Stomach (tissue), 19 donors: ENCODE measurements at places on chromosomes 16 and 17. TPM values are rescaled to one million over a fixed set of nuclear protein-coding genes. Genes with fewer than 3 reads are reported as not detected.

DNA sequence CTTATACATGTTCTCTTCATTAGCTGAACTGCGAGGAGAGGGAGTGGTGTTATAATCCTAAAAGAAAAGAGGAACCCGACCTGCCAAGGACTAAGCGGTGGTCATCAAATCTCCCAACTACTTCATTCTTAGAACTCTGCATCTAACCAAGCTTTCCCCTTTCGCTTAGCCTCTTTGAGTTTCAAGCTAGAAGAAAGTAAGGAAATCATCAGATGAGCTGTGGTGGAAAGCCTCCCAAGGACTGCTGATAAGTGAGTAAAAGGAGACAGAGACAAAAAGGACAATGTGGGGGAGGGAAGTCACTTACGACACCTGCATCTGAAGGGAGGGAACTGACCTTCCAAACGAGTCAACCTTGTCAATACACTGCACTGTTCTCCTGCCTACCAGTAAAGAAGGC, 121.3 kb downstream of the TRIM37 start:
- no peak for DNase-seq

Gene UTS2R
- total RNA-seq: not detected

Gene TMEM94
- 31.9 TPM for total RNA-seq

GRCh38 chr17:50149417-50150353, 792 bp downstream of the PPP1R9B start:
- DNase-seq: peak; percentile 77

Gene CNGB1
- total RNA-seq: not detected

DNA sequence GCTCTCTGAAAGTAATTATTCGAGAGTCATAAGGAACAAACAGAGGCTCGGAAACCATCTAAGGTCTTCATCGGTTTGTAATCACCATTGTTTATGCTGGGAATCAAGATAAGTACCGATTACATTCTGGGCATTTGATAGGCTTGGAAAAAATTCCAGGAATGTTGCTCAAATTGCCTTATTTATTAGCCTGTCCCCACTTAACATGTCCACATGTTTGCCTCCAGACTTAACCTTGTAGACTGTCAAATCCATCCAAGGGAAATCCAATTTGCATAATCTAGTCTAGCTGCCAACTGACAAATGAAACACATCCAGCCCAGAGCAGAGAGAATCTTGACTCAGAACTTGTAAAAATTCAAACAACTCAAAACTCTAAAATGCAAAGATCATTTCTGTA, 51.3 kb upstream of the TMC5 start:
- DNase-seq: no peak

- DNase-seq: no peak
These were observed 13.8 kb downstream of the SLC16A3 start for GRCh38 chr17:82242698-82242976.

DNA sequence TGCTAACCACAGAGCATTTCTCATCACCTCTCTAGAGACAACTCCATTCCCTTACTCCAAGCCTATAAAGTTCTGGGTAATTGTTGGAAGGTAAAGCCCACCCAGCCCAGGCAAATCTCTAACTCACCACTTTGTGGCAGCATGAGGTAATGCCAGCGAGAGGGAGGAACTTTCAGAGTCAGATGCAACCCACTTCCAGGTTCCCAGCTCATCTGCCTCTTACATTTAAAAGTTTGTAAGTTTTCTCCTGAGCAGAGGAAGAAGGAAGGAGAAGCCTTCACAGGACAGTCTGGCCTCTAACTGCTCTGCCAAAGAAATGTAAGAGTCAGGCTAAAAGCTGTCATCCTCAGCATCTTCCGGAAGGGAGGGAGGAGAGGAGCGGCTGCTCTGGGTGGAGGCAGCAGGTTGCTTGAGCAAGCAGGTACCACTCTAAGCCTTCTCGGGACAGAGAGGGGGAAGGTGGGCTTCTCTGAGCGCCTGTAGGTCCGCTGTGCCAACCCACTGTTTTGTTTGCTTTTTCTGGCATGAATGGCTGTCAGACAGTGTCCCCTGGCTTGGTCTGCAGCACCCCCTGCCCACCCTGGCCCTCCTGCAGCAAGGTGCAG, 1.0 kb downstream of the ZNF319 start:
- peak; percentile 49 for DNase-seq

Gene MARCHF10
- total RNA-seq: not detected

GRCh38 chr17:74744349-74744713, 4.1 kb upstream of the NHERF1 start:
- DNase-seq: no peak

DNA sequence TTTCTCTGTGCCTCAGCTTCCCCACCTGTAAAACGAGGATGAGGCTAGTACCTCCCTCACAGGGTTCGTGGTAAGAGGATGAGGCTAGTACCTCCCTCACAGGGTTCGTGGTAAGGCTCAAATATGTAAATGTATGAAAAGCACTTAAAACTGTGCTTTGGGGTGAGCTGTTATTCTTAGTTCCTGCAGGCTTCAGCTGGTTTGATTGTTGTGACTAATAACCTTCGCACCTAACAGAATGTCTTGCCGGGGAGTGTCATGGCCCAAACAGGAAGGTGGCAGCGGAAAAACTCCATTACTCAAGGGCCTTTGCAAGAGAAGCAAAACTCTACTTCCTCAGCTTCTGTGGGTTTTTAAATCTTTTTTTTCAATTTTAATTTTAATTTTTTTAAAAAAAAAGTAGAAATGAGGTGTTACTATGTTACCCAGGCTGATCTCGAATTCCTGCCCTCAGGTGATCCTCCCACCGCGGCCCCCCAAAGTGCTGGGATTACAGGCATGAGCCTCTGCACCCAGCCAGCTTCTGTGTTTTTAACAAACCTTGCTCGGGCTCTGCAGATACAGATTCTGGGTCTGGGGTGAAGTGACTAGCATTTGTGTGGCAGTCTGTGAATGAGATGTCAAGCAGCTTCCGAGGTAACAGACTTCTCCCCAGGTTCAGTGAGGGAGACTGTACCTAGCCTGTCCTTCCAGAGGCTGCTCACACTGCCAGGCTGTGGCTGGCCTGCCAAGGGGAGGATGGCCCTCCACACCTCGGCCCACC, 103.0 kb downstream of the RAB11FIP4 start:
- DNase-seq: peak; percentile 77

GRCh38 chr17:75457047-75457654, 716 bp downstream of the TMEM94 start:
- peak; percentile 27 for DNase-seq

DNA sequence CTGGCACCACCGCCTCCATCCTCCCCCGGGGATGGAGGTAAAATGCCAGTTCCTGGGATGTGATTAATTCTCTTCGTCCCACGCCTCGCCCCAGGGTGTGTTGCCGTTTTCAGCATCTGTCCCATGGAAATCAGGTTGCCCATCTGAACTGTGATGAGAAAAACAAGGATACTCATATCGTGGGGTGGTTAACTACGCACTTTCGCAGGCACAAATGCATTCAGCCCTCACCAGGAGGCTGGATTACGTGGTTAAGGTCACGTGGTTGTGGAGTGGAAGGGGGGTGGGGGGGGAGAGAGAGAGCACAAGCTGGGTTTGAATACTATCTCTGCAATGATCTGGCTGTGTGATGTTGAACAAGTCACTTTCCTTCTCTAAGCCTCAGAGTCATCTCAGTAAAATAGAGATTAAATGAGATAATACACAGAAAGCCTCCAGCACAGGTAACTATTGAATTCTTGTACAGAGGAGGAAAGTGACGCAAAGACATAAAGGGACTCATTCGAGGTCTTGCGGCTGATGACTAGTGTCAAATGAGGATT, 74.7 kb downstream of the BMERB1 start:
- DNase-seq: no peak

Gene SLC7A5
- 24.1 TPM for total RNA-seq

- no peak for DNase-seq
These were observed 6.0 kb upstream of the DPEP1 start for GRCh38 chr16:89607453-89607852.

GRCh38 chr17:27622986-27623385, 8.0 kb upstream of the LGALS9 start:
- DNase-seq: no peak

DNA sequence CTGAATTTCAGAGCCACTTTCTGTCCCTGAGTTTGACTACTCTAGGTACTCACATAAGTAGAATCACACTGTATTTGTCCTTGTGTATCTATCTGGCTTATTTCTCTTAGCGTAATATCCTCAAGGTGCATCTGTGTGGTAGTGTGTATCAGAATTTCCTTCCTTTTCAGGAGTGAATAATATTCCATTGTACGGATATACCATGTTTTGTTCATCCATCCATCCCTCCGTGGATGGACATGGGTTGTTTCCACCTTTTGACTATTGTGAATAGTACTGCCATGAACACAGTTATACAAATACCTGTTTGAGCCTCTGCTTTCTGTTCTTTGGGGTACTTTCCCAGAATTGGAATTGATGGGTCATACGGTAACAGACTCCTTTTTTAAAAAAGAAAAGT, 111.7 kb downstream of the PITPNC1 start:
- DNase-seq: no peak

GRCh38 chr17:74196541-74197317, 6.7 kb upstream of the RPL38 start:
- DNase-seq: no peak

DNA sequence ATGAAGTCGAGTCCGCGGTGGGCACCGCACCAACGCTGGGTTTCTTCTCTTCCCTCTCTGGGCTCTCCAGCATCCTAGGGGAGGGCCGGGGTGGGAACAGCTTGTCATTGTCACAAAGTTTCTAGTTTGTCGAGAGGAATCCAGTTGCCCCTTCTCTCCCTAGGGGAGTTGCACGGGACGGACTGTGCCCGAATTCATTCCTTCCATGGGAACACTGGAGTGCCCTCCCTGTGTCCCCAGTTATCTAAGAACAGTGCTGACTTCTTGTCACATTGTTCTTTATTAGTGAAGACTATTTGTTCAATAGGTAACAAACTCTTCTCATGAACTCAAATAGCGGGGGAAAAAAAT, 1.2 kb downstream of the KLHL36 start:
- DNase-seq: no peak

GRCh38 chr17:3815122-3815521, 14.1 kb upstream of the ITGAE start:
- no peak for DNase-seq

Gene FLII
- total RNA-seq: 677 TPM

GRCh38 chr16:53822936-53823529, 119.1 kb downstream of the FTO start:
- DNase-seq: no peak

- DNase-seq: no peak
These were observed 1.3 kb downstream of the IL34 start for GRCh38 chr16:70647441-70648359.

Gene MAF
- 16.5 TPM for total RNA-seq

Gene CCDC102A
- total RNA-seq: not detected

DNA sequence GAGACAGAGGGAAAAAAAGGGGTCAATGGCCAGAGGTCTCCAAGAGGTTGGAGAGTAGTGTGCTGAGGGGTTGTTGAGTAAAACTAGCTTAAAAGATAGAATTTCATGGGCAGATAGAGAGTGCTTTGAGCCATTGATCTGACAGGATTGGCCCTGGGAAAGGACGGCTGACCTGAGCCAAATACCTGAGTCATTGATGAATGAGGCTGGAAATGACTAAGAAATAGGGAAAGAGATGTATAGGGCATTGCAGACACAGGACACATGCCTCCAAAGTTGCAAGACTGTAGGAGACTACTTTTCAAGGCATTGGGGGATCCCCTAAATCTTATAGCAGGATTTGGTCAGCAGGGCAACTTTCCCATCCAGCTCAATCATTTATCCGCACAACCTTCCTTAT, 168.7 kb downstream of the ABCC12 start:
- no peak for DNase-seq

- DNase-seq: no peak
These were observed 78.0 kb upstream of the DOC2B start for GRCh38 chr17:259341-259976.

Gene CPNE7
- total RNA-seq: 6.2 TPM

Gene ACAP1
- total RNA-seq: 8.3 TPM

GRCh38 chr17:82241183-82241925, 12.5 kb downstream of the SLC16A3 start:
- peak; percentile 70 for DNase-seq

DNA sequence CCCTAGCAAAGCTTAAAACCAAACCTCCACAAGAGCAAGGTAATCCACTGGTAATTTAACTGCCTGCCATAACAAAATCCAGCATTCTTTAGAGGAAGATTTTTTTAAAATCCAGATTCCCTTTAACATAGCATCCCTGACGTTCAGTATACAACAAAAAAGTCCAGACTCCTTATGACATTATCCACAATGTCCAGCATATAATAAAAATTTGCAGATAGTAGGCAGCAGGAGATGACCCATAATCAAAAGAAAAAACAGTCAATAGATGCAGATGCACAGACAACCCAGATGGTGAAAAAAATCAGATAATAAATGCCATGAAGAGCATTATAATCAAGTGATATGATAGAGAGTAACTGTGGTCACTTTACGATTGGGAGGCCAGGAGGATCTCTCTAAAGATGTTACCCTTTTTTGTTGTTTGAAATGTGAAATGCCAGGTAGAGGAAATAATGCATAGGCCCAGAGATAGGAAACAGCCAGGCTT, 33.2 kb downstream of the MRC2 start:
- no peak for DNase-seq

GRCh38 chr17:62744259-62744658, 63.9 kb downstream of the MARCHF10 start:
- DNase-seq: no peak

GRCh38 chr17:54785643-54786268, 114.9 kb upstream of the TOM1L1 start:
- peak; percentile 5 for DNase-seq

Gene TPSG1
- not detected for total RNA-seq

DNA sequence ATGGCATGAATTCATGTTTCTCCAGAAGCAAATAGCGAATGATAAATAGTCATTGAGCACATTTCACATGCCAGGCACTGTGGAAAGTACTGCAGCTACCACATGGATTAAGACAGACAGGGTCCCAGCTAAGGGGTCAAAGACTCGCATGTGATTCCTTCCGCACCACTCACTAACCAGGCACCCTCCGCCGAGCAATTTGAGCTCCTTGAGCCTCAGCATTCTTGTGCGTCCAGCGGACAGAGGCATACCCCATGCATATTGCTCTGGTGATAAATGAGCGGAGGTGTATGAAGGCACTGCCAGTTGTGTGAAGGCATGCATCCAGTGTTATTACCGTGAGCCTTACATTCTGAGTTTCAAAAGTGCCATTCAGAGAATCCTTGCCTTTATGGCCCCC, 358.7 kb downstream of the HS3ST4 start:
- no peak for DNase-seq

DNA sequence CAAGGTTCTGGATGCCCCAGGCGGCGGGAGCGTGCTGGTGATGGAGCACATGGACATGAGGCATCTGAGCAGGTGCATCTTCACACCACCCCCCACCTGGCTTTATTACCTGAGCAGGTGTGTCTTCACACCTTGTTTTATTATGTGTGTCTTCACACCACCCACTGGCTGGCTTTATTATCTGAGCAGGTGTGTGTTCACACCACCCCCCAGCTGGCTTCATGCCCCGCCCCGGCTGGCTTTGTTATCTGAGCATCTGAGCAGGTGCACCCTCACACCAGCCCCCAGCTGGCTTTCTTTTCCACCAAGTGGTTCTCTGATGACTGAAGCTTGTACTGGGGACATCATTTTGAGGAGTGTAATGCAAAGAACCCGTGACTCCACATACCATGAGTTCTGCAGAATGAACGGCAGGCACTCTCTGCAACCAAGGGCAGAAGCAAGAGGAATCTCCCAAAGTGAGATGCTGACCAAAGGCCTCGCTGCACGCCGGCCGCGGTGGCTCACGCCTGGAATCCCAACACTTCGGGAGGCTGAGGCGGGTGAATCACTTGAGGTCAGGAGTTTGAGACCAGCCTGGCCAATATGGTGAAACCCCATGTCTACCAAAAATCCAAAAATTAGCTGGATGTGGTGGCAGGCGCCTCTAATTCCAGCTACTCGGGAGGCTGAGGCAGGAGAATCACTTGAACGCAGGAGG, 2.6 kb downstream of the FN3KRP start:
- no peak for DNase-seq

- DNase-seq: no peak
These were observed 4.1 kb downstream of the SYNRG start for GRCh38 chr17:37605081-37605480.
